ENCODE measurements at places on chromosomes 12 and 14.

- DNase-seq = no peak
Measured at GRCh38 chr12:111352296-111352993, 16.4 kb downstream of the PHETA1 start.

- no peak for DNase-seq
Measured at GRCh38 chr12:120076651-120077050, 39.9 kb downstream of the RAB35 start.

- DNase-seq = no peak
Measured at GRCh38 chr14:68306934-68307789, 485.7 kb downstream of the ZFP36L1 start.

- no peak for DNase-seq
Measured at GRCh38 chr14:76958980-76959710, 69.4 kb downstream of the IRF2BPL start.

DNA sequence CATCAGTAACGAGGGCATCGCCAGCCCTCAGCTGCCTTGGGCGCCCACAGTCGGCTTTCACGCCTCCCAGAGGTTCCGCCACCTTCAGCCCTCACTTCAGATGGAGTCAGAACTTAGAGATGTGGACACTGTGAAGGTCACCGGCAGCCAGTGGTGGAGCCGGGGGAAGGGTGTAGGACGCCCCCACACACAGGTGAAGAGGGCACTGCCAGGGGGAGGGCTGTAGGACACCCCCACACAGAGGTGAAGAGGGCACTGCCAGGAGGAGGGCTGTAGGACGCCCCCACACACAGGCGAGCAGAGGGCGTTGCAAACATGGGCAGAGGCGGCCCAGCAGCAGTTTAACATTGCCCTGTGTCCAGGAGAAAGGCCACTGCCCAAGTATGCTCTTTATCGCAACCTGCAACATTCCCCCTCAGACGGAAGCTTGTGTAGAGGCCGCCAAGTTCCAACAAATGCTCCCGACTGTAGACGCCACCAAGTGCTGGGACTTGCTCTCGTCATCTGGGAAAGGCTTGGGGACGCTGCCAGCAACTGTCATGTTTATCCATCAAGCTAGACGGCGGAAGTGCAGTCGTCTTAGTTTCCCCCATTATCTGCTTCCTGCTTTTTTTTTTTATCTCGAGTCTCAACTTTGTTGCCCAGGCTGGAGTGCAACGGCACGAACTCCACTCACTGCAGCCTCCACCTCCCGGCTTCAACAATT lies 4.9 kb upstream of the ANKLE2 start:
- no peak for DNase-seq

DNA sequence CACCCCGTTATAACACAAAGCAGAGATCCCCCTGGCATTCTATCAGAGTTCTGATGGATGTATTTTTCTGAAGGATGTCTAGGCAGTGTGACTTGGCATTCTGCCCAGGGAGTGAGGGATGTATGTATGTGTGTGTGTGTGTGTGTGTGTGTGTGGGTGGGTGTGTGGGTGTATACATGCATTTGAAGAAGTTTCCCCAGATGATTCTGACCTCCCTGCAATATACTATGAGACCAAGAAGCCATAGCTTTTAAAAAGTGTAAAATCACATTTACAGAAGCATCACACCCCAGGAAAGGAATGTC lies 59.7 kb upstream of the NAP1L1 start:
- DNase-seq = peak; percentile 9

DNA sequence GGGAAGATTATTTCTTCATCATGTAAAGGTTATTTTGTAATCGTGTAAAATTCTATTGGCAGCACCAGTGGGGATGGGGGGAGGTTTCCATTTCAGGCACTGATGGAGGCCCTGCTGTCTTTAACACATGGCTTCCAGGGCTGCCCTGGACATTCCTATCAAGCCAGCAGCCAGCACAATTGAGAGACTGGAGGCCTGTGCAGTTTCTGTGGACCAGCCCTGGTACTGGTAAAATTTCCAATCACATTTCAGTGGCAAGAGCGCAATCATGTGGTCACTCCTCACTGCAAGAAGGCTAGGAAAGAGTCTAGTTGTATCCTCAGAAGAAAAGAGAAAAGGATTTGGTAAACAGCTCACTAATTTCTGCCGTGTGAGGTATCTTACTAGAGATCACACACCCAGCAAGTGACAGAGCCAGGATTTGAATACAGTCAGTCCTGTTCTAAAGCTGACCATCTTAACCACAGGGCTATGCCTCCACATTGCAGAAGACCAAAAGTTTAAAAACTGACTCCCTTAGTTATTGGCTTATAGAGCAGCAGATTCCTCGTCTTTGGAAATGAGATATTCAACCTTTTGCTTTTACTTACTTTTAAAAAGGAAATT lies 179.4 kb upstream of the ARHGAP5 start:
- no peak for DNase-seq

GRCh38 chr12:124487066-124487833 lies 80.2 kb downstream of the NCOR2 start:
- no peak for DNase-seq

DNA sequence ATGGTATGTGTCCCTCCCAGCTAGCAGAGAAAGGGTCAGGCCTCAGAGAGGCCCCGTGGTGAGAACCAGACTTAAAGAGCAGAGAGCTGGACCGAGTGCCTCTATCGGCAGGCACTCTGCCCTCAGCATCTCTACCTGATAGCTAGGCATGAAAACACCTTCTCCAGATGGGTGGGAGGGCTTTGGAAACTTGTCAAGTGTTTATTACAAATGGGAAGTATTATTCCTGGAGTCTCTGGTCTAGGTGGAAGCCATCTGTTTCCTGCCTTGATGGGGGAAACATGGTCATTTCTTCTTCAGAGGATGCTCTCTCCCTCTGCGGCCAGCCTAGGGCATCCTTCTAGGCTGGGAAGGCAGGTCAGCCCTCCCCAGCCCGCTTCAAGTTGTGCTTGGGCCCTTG lies 2.3 kb downstream of the TMEM63C start:
- no peak for DNase-seq

DNA sequence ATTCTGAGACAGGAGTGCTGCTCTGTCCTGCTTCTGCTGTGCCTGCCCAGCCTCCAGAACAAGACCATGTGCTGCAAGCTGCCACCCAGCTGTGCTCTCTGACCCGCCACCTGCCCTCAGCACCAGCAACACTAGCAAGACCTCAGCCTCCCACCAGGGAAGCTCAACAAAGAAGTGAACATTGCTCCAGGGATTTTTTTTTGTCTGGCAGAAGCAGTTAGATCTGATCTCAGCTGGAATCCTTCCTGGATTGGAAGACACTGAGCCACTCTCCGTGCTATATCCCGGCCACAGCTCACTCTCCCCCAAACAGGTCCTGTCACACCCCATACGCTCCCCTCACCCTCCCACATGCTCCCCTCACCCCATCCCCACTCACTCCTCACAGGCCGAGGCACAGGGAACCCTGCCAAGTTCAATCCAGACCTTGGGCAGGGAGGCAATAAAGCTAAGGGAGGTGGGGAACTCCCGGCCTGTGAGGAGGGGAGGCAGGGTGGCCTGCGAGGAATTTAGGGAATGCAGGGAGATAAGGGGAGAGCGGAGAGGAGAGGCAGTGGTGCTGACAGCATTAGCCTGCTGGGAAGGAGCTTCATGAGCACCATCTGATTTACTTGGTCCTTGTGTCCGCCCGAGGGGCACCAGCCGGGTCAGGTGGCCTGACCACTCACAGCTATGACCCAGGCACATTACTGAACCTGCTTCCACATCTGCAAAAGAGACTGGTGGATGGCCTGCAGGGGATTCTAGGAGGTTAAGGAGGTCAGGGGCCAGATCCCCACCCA lies 29.7 kb downstream of the CCDC85C start:
- DNase-seq = no peak

GRCh38 chr12:72560003-72560769 lies 288.0 kb downstream of the TRHDE start:
- DNase-seq = no peak

DNA sequence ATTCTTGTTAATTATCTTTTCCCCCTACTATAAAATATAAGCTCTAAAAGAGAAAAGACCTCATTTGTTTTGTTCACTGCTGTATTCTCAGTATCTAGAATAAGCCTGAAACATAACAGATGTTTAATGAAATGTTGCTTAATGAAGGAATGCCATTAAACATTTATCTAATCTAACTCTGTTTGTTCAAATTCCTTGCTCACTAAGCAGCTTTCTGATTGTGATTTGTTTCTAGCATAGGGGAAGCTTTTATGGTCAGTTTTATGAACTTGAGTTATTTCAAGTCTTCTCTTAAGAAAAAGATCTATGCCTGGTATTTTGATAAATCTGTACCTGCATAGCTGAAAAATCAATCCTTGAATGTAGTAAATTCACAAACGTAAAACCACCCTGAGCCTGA lies 308.6 kb downstream of the CCDC91 start:
- no peak for DNase-seq

- no peak for DNase-seq
Measured at GRCh38 chr12:20549108-20549719, 145.9 kb upstream of the SLCO1C1 start.

DNA sequence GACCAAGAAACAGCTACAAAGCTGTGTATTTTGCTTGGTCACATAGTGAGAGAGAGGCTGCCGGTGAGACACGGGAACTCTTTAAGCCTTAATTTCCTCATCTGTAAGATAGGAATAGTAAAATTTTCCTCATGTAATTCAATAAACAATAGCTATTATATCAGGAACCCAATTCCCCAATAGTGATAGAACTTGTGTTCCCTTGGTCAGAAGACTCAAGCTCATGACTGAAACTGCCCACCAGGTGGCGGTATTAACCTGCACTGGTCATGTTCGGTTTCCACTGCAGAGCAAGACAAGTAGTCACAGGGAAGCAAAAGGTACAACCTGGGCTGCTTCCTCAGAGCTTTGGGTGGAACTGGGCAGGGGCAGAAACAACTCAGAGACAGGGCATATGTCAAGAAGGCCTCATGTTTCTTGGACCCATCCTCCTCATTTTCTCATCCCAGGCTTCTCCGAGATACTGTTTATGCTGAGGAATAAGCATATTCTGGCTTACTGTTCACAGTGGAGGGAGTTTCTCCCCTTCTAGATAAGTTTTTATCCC lies 4.2 kb upstream of the AJUBA start:
- DNase-seq = peak; percentile 89

GRCh38 chr12:39619316-39619659 lies 315 bp downstream of the ABCD2 start:
- DNase-seq = no peak

- DNase-seq = no peak
Measured at GRCh38 chr14:61719344-61720293, 24.3 kb downstream of the HIF1A start.

DNA sequence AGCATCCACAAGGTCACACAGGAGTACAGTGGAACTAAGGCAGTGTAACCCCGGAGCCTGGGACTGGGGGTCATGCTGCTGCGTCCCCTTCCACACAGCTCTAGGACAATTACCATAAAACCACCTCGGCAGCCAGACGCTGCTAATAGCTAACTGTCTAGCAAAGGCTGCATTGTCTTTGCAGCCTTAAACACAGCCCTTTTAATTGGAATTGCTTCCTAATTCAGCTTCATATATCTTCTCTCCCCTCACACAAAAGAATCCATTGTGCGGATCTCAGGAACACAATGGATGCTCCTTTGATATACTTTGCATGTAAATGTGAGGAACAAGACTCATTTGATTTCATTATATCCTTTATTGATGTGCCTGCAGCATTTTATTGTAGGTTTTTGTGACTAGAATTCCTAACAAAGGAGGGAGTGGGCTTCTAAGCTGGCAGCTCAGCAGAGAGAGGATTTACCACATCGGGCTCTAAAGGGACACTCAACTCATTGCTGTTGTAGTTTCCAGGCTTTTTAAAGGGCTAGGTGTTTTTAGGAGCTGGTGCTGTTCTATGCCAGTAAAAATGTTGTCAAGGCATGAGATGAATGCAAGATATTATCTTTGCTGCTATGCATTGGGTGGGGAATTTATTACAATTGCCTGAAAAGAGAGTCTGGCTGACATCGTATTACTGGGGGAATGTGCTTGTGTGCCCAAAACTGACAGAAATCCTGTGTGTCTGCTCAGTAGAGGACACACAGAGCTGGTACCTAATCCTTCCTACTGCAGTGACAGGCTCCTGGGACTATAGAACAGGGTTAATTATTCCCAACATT lies 30.4 kb upstream of the DACT1 start:
- no peak for DNase-seq

- DNase-seq = peak; percentile 27
Measured at GRCh38 chr12:57452937-57453509, 2.1 kb upstream of the INHBE start.

GRCh38 chr12:117334051-117334450 lies 27.4 kb downstream of the NOS1 start:
- DNase-seq = no peak

DNA sequence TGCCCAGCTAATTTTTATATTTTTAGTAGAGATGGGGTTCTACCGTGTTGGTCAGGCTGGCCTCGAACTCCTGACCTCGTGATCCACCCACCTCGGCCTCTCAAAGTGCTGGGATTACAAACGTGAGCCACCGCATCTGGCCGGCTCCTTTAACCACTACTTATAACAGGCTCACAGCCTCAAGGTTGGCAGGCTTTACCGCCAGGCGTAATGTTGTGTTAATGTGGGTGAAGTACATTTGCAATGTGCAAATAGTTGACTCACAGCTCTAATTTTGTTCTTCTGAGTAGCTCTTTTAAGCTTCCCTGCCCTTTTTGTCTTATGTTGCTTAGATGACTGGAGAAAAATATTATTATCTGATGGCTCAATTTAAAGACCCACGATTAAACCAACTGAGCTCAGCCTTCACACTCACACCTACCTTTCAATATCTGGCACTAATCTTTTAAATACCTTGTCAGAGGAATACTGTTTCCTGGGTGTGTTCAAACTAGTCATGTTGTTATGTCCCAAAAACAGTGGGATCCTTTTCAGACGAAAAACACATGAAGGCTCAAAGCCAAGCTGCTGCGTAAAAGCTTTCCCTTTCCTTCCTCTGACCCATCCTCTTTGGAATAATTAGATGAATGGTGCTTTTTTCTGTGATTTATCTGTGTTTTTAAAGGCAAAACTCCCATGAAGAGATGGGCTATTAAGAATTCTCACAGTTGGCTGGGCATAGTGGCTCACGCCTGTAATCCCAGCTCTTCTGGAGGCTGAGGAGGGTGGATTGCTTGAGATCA lies 57.2 kb upstream of the USP44 start:
- no peak for DNase-seq

GRCh38 chr12:102907918-102908317 lies 9.1 kb downstream of the PAH start:
- no peak for DNase-seq

DNA sequence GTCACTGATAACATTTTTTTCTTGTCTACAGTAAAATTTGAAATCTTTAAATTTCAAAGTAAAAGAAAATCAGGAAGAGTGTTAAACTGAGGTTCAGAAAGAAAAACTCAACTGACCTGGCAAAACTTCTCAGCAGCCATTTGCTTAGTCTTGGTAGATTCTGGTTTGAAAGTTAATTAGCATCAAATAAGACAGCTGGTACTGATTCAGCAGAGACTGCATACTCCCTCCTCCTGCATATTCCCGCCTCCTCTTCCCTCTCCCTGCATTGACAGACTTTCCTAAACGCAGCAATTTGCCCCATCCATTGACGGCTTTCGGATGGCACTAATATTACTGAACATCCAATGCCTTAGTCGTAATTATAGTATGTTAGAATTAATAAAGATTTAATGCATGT lies 520.8 kb downstream of the FLRT2 start:
- DNase-seq = no peak

GRCh38 chr12:3869865-3870264 lies 3.3 kb downstream of the PARP11 start:
- DNase-seq = no peak

All from stimulated activated CD8-positive, alpha-beta memory T cell treated with anti-CD3 and anti-CD28 coated beads, Interleukin-4, amount 100 ng/mL, for 1 hour (primary cell).